ENCODE measurements at places on chromosomes 3 and 15.

GRCh38 chr3:52774901-52775864 is 2.2 kb upstream of the ITIH1 start:
- DNase-seq: no peak

GRCh38 chr15:27183201-27183600 is 212.2 kb downstream of the GABRG3 start:
- no peak for DNase-seq

- DNase-seq: no peak
Observed at GRCh38 chr3:143552851-143553250, 295.4 kb downstream of the SLC9A9 start.

DNA sequence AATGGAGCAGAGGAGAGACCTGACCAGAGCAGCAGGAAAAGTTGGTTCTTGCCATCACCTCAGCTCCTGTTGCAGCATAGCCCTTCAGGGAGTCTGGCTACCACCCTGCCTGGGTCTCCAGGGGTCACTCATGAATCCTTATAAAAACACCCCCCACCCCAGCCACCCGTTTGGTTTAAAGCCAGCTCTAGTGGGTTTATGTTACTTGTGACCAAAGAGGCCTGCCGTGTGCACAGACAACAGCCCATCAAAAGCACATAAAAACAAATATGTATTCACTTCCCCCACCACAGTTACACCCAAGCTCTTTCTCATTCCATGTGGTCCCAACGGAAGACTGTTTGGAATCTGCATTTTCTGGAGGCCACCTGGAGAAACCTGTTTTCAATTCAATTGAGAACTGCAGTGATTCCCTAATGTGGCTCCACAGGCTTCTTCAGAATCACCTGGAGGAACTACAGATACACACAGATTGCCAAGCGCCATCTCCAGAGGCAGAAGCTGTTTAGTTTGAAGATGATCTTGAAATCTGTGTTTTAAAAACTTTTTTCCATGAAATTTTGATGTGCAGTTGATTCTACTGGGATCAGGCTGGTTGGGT is 13.8 kb downstream of the FOXL2 start:
- DNase-seq: no peak

GRCh38 chr15:58038426-58039078 is 27.0 kb downstream of the ALDH1A2 start:
- DNase-seq: no peak
